ENCODE measurements at places on chromosomes 5 and 9.

DNA sequence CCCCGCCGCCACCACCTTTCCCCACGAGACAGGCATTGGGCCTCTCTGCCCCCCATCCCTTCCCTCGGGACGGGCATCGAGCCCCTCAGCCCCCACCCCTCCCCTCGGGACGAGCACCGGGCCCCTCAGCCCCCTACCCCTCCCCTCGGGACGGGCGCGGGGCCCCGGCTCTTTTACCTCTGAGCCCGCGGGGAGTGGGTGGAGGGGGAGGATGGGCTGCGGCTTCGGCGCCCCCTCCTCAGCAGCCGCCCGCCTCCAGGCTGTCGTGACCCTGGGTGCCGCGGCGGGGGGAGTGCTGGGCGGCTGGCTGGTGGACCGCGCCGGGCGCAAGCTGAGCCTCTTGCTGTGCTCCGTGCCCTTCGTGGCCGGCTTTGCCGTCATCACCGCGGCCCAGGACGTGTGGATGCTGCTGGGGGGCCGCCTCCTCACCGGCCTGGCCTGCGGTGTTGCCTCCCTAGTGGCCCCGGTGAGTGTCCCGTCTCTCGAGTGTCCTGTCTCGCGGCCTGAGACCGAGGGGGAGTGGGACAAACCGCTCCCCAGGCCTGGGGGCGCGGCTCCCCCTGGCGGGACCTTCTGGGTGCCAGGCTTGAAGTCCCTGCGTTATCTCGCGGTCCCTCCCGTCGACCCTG, 791 bp downstream of the SLC2A8 start:
- no peak for DNase-seq

DNA sequence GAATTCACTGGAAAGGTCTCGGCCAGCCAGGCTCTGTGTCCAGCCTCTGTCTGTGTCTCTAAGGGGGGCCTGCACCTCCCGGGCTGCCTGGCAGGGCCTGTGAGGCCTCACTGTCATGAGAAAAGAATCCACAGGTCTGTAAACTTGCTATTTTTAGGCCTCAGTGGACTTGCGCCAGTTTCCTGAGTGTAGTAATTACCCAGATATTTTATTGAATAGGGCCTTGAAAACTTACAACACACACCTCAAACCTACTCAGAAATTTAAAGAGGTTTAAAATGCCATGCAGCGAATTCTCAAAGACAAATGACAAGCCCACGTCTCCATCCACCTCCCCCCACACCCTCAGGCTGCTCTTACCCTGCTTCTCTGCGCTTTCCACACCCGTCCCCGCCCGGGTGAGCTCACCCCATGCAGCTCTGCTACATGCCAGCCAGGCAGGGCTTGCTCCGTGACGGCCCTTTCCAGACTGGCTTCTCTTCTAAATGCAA, 8.8 kb upstream of the TENT4A start:
- no peak for DNase-seq

- no peak for DNase-seq
Observed at GRCh38 chr5:133849116-133849515, 119.3 kb downstream of the C5orf15 start.

- no peak for DNase-seq
Observed at GRCh38 chr5:73825736-73826135, 199.7 kb downstream of the ARHGEF28 start.

DNA sequence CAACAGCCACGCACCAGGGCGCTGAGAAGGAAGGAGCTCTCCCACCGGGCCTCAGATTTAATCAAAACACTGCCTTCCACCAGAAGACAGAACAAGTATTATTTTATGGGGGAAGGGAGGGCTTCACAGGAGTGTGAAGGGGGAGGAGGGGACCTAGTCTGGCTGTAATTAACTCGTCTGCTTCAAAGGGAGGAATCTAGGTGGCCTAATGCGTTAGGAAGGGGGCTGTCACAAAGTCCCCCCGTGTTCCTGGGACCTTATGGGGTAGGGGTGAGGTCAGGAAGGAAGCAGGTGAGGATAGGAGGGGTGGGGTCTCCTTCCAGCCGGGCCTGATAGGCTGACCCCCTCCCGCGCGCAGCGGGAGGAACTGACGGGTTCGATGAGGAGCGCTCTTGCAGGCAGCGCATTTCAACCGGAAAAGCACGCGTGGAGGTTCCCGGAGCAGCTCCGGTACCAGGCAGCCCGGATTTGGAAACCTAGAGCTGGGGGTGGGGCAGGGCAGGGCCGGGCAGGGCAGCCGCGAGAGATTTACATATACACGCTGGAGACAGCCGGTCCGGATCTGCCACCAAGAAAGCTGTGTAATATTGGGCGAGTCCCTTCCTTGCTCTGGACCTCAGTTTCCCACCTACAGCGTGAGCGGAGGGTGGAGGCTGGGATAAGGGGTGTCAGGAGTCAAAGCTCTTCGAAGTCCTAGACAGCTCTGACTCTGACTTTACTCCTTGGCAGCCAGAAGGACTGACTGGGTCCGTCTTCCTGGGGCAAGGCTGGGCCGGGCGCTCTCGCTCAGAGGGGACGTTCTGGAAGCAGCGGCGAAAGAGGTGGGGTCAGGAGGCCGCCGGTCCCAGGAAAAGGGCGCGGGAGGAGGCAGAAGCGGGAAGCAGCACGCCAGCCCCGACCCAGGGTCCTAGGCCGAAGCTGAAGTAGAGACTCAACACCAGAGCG, 1.8 kb downstream of the SHB start:
- DNase-seq: no peak

- no peak for DNase-seq
Observed at GRCh38 chr5:65832603-65833228, 93.7 kb upstream of the ERBIN start.

DNA sequence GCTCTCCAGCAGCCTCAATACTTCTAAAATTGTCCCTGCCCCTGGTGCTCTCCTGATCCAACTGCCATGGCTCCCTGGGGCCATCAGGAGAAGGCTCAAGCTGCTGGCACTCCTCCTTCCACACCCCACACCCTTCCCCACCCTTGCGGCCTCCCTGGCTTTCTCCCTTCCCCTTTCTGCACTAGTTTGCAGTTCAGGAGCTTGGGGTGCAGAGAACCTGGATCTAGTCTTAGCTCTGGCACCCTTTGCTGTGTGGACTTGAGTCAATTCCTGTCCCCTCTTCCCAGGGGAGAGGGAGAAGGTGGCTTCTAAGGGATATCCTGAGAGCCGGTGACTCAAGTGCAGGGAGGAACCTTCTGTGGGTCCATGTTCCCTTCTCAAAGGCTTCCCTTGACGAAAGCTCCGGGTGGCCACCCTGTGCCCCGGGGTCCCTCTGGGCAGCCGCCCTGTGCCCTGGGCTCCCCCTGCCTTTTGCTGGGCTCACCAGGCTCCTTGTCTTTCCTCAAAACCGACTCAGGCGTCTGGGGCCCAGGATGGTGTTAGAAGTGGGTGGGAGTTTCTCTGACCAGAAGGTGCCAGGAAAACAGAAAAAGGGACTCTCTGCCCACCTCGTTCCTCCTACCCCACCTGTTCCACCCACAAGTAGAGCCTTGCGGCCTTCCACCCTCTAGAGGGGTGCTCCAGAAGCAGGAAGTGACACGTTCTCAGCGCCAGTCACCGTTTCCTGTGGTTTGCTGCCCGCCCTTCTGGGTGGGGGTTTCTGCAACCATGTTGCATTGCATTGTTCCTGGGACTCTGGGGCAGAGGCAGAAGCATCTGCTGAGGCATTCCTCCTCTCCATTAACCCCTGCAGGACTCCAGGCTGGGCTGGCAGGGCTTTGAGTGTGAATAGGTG, 15.0 kb downstream of the GLIPR2 start:
- peak; percentile 76 for DNase-seq

Data from stimulated activated CD4-positive, alpha-beta T cell treated with anti-CD3 and anti-CD28 coated beads, Interleukin-15, amount 100 ng/mL, for 48 hours (primary cell).